ENCODE measurements at places on chromosomes 1 and 21.

DNA sequence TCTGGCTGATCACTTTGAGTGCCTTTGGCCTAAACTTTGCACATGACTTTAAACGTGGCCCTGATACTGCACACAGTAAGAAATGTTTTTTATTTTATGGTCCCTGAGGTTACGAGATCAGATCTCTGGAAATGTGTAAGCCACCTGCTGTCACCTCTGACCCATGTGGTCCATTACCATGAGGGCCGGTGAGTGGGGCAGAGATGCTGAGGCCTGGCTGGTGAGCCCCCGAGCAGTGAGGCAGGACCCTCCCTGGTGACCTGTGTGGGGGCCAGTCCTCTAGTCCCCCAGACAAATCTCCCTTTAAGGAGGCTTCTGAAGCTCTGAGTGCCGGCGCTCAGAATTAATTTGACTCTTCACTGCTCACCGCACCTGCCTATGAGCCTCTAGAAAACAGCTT, 12.4 kb downstream of the TFF3 start:
- no peak for DNase-seq

GRCh38 chr1:110440877-110441276, 10.1 kb upstream of the PROK1 start:
- DNase-seq = no peak

GRCh38 chr21:42837421-42838211, 41.7 kb downstream of the WDR4 start:
- no peak for DNase-seq

DNA sequence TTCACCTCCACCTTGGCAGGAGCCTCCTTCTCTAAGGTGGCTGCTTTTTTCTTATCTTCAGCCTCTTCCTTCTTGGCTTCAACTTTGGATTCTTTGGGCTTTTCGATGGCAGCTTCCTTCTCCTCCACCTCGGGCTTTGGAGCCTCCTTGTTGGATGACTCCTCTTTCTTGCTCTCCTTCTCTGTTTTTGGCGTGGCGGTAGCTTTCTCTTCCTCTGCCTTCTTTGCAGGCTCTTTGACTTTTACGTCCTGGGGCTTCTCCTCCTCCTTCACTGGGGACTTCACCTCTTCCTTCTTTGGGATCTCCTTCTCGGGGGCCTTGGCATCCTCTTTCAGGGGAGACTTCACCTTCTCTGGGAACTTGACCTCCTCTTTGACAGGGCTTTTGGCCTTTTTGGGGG, 13.9 kb upstream of the CD2 start:
- DNase-seq = no peak

DNA sequence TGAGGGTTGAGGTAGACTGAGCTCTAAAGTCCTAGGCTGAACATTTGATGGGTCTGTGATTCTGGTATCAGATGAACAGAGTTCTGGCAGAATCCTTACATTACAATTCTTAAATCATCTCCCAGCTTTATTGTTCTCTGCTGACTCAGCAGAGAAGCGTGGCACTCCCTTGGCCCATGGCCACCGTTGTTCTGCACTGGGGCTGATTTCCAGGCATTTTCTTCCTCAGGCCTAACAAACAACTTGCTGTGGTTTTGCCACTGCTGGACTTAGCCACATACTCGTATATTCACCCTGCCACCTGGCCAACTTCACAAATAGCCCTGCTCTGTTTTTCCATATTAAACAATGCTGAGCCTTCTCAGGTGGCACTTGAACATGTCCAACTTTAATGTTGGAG, 223.2 kb downstream of the TNR start:
- peak; percentile 26 for DNase-seq

DNA sequence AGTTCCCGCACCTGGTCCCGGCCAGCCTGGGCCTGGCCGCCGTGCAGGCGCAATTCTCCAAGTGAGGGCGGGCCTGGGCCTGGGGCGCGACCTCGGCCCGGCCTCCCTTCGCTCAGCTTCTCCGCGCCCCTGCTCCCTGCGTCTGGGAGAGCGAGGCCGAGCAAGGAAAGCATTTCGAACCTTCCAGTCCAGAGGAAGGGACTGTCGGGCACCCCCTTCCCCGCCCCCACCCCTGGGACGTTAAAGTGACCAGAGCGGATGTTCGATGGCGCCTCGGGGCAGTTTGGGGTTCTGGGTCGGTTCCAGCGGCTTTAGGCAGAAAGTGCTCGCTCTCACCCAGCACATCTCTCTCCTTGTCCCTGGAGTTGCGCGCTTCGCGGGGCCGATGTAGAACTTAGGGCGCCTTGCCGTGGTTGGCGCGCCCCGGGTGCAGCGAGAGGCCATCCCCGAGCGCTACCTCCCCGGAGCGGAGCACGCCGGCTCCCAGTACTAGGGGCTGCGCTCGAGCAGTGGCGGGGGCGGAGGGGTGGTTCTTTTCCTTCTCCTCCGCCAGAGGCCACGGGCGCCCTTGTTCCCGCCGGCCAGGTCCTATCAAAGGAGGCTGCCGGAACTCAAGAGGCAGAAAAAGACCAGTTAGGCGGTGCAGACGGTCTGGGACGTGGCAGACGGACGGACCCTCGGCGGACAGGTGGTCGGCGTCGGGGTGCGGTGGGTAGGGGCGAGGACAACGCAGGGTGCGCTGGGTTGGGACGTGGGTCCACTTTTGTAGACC, 1.2 kb downstream of the OLIG1 start:
- no peak for DNase-seq

GRCh38 chr1:29266912-29267311, 30.6 kb downstream of the PTPRU start:
- DNase-seq = no peak

- DNase-seq = peak; percentile 63
These were observed at the start of gene OLIG1 for GRCh38 chr21:33069994-33070743. Gene OLIG1, plus strand, starts transcription at chr21:33070141. Its CDS starts 106 bp downstream, at chr21:33070247.

DNA sequence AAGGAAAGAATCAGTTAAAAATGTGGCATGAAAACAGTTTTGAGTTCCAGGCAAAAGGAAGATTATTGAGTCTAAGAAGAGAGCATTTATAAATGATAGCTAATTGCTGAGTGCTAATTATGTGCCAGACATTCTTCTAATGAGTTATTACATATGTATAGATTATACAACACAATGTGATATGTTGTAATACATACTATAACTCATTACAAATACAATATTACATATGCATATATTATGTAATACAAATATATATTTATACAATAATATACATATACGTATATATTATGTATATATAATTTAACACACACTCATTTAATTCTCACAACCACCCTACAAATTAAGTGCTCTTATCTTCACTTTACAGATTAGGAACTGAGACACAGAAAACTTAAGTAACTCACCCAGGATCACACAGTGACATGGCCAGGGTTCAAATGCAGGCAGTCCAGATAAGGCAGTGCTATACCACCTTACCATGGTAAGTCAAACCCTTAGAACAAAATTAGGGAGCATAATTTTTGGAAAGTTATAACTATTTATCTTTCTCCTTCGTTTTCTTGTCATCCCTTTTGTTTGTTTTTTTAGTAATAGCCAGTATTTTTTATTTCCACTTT, 4.0 kb downstream of the SORT1 start:
- DNase-seq = no peak

GRCh38 chr1:202836623-202837403, 26.1 kb downstream of the PCAT6 start:
- DNase-seq = no peak

Measured in nucleus accumbens (tissue), 56 donors.